ENCODE measurements at places on chromosomes 2 and 18.
A peak's percentile ranks its signal among the peaks of the same experiment; 100 is the strongest.

DNA sequence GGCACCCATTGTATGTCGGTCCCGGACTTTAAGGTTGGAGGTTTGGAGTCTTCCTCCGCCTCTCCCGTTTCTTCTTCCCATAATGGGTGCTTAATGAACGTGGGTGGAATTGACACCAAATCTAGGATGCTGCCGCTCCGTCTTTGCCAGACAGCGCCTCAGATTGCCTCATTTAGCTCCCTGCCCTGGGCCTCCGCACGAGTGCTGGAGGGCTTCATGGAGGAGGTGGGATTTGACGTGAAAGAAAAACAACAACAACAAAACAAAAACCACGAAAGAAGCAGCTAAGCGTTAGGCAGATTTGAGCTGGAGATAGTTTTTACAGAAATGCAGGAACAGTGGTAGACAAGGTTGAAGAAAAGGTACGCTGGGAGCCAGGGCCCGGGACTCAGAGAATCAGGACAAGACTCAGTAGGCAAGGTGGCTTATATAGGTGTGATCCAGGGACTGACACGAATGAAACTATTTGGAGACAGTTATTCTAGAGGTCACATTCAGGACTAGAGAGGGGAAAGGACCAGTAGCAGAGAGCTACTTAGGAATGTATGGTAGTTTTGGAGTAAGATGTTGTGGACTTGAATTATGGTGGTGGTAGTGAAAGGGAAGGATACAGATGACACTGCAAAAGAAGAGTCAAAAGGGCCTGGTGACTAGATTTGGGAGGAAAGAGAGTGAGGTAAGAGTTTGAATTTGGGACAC lies 605 bp downstream of the ZNF2 start:
- no peak for DNase-seq

DNA sequence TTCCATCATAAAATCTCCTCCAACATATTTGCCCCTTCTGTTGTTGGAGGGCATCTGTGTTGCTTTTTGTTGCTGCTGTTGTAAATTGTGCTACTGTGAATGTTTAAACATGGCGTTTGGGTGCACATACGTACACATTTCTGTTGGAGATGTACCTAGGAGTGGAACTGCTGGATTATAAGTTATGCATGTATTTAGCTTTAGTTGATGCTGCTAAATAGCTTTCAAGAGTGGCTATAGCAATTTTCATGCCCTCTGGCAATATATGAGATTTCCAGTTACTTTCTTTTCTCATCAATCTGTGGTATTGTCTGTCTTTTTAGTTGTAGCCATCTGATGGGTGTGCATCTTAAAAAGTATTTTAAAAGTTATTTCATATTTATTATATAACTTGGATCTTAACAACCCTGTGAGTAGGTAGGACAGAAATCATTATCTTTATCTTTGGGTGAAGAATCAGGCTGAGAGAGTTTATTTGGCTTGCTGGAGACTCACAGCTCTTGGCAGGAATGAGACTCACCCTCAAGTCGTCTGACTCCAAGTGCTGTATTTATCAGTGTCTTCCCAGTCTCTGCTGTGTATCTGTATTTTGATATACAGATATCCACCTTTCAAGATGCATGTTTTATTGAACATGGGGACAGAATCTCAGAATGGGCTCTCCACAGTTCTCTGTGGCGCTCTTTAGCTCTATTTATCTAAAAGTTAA lies 16.9 kb downstream of the ZNF236 start:
- DNase-seq = no peak

DNA sequence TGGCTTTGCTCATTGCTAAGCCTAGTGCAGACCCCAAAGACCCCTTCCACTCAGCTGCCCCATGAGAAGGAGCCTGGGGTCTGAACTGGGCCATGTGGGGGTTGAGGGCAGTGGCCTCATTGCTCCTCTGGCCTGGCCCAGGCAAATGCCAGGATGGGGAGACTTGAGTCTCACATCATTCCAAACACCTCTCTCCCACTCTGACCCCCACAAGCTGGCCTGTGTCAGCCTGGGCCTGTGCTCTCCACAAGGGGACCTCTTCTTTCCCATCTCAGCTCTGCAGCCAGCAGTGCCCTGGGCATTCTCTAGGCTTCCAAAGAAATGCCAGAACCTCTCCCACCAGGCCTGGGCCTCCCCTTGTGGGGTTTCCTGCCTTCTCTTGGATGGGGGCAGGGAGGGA lies 45.8 kb upstream of the OTOF start:
- DNase-seq = no peak

DNA sequence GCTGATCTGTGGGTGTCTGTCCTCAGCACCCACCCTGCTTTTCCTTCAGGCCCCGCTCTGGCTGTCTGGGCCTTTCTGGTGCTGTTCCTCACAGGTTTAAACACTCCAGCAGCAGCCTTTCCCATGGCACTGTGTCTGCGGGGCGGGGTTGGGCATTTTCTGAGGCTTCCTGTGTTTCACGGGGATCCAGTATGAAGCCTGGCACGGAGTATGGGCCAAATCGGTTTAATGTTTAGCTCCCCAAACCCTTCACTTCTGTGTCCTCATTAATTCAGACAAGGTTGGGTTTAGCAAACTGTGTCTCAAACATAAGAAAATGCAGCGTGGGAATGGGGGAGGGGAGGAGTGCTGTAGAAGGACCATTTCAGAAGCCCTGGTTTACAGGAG lies 44.9 kb downstream of the HPCAL1 start:
- no peak for DNase-seq

GRCh38 chr2:147523415-147523814 lies 321.4 kb upstream of the ACVR2A start:
- DNase-seq = no peak

DNA sequence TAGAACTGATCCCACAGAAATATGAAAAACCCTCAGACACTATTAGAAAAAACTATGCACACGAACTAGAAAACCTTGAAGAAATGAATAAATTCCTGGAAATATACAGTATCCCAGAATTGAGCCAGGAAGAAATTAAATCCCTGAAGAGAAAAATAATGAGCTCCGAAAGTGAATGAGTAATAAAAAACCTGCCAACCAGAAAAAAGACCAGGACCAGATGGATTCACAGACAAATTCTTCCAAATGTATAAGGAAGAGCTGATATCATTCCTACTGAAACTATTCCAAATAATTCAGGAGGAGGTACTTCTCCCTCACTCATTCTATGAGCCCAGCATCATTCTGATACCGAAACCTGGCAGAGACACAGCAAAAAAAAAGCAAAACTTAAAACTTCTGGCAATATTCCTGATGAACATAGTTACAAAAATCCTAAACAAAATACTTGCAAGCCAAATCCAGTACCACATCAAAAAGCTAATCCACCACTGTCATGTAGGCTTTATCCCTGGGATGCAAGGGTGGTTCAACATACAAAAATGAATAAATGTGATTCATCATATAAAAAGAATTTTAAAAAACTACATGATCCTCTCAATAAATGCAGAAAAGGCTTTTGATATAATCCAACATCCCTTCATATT lies 1397.6 kb upstream of the DDX18 start:
- no peak for DNase-seq

DNA sequence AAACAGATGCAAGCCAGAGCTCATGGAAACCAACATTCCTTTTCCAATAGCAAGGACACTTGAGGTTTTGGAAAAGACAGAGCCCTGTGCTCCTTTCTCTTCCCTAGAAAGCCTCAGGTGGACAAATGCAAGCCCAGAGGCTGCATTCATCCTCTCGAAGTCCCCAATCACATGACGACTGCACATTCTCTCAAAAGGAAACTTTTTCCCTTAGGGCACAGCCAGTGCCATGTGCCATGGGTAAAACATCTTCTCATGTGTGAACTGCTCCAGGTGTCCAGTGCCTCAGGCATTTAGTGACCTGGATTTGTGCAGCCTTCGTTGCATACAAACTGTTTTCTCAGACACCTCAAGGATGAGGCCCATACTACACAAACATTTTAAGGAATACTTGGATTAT lies 140.7 kb downstream of the LAMA1 start:
- DNase-seq = no peak

- no peak for DNase-seq
These were observed 72.5 kb downstream of the GNAL start for GRCh38 chr18:11761553-11761952.

GRCh38 chr2:207428573-207428972 lies 101.2 kb upstream of the CREB1 start:
- no peak for DNase-seq

GRCh38 chr2:54088191-54088634 lies 27.2 kb upstream of the ACYP2 start:
- no peak for DNase-seq

GRCh38 chr18:50653402-50654093 lies 93.7 kb downstream of the MAPK4 start:
- DNase-seq = peak; percentile 82

DNA sequence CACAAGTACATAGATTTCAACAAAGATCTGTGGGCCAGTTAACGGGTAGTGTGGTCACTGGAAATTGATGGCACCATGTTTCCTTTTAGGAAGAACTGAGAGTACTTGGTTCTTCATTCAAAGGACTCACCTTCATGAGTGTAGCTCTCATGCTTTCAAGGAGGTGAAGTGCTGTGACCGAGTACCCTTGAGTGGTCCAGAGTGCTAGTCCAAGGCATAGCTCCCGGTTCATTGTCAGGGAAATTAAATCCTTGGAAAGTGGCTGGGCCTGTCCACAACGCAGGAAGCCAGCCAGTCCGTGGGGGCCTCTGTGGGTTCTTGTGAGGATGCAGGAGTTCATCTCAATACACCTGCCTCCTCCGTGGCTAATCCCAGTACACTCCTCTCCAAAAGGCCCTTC lies 295.1 kb downstream of the GALR1 start:
- no peak for DNase-seq

GRCh38 chr2:164840930-164841718 lies 499 bp downstream of the COBLL1 start:
- DNase-seq = peak; percentile 84

- DNase-seq = no peak
These were observed 51.2 kb upstream of the NOSTRIN start for GRCh38 chr2:168751104-168751740.

DNA sequence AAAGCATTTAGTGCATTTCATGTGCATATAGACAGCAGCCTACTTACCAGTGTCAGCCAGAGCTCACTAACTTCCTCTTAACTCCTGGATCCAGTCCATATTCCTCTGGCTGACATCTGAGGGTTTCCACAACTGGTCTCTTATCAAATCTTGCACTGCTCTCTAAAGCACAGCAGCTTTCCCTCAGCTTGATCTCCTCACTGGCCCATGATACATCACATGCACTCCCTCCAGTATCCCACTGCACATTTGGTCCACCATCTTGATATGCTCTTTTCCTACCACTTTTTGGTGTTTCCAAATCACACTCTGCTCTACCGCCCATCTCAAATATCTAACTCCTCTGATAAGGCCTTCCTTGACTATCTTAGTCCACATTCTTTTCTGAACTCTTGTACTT lies 105.0 kb upstream of the ZFP36L2 start:
- DNase-seq = no peak

- no peak for DNase-seq
These were observed 29.0 kb downstream of the RAMP1 start for GRCh38 chr2:237888389-237888788.

GRCh38 chr2:71538656-71539265 lies 85.4 kb downstream of the DYSF start:
- no peak for DNase-seq

GRCh38 chr2:21146638-21147037 lies 22.9 kb downstream of the TDRD15 start:
- no peak for DNase-seq

DNA sequence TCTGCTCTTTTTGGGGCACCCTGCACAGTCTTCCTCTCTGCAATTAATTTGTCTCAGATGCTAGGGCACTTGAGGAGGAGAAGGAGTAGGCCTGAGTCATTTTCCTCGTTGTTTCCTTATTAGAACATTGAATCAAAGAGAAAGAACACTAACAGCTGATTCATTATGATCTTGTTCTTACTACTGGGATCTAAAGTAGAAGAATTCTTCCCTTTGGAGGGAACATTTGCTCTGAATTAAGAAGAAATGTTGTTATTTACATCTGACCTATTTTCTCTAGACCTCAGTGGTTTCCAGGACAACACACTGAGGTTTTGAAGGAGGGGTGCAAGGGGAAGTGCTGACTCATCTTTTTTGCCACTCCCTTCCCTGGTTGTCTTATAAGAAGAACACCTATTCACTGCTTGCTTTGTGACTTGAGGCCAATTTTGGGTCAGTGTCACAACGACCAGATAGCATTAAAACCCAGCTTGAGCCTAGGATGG lies 24.3 kb upstream of the STAT1 start:
- no peak for DNase-seq

DNA sequence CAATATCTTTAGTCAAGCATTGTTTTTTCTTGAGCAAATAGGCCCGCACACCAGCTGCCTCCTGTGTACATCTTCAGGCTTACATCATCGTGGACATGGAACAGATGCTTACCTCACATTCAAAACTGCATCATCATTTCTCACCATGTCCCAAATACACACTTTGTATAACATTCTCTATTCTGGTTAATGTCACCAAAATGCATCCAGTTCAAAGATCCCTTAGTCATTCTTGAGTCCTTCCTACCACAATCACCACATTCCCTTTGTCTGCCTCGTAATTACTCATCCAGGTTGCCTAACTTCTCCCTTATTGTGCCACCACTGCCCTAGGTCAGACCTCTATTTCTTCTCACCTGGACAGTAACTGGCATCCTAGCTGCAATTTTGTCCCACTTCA lies 373.7 kb upstream of the GALNT5 start:
- no peak for DNase-seq

- no peak for DNase-seq
These were observed 84.6 kb downstream of the CLHC1 start for GRCh38 chr2:55147531-55147930.

DNA sequence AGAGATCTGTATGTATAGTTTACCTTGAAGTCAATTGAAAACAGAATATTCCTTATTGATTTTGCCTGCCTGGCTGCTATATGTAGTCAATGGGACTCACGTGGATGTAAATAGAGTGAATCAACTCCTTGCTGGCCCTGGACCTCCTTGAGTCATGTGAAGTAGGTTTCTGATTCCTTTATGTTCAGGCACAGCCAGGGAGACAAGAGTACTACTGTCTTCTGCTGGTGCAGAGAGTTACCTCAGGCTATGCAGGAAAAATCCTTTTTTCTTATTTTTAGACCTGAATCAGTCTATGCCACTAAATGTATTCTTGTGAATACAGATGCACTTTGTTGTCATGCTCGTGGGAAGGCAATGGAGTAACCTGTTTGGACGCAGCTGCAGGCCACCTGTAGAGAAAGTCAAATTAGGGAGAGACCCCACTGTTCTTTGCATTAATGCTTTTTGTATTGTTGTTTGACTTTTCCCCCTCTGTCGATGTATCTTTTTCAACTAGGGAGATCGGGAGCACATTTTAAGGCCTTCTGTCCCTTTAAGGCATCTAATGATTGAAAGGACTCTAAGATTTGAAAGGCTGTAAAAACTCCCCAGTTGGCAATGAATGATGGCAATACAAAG lies 473.9 kb downstream of the ARHGAP15 start:
- no peak for DNase-seq

DNA sequence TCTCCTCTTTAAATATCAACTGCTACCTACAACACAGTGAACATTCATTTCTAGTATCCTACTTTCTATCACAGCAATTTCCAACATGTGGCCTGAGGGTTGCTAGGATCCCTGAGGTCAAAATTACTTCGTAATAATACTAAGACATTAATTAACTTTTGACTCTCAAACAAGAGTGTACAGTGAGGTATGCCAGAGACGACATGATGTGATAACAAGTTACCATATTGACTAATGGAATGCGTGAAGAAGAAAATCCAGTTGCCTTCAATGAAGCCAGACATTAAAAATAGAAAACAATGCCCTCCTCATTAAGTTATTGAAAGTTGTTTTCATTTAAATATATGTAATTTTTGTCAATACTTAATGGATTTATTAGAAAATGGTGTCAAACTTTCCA lies 13.1 kb downstream of the ORC2 start:
- no peak for DNase-seq
